ENCODE measurements at places on chromosomes 5 and 9.

- no peak for DNase-seq
These were observed 80.0 kb upstream of the NTRK2 start for GRCh38 chr9:84589542-84589941.

- DNase-seq, result no peak
These were observed 41.8 kb upstream of the GABBR2 start for GRCh38 chr9:98750364-98751060.

DNA sequence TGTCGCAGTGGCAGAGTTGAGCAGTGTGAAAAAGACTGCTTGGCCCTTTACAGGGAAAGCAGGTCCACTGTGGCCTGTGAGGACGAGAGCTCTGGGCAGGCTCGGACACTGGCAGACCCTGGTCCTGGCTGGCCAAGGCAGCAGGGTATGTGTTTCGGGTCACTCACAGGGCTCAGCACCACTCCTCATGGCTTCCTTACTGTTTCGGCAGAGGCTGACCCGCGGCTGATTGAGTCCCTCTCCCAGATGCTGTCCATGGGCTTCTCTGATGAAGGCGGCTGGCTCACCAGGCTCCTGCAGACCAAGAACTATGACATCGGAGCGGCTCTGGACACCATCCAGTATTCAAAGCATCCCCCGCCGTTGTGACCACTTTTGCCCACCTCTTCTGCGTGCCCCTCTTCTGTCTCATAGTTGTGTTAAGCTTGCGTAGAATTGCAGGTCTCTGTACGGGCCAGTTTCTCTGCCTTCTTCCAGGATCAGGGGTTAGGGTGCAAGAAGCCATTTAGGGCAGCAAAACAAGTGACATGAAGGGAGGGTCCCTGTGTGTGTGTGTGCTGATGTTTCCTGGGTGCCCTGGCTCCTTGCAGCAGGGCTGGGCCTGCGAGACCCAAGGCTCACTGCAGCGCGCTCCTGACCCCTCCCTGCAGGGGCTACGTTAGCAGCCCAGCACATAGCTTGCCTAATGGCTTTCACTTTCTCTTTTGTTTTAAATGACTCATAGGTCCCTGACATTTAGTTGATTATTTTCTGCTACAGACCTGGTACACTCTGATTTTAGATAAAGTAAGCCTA, 15.7 kb downstream of the SQSTM1 start:
- DNase-seq, result no peak

- DNase-seq, result no peak
These were observed 34.9 kb upstream of the NIPBL start for GRCh38 chr5:36841677-36842076.

GRCh38 chr9:108290839-108291585, 564.8 kb downstream of the ACTL7B start:
- no peak for DNase-seq

DNA sequence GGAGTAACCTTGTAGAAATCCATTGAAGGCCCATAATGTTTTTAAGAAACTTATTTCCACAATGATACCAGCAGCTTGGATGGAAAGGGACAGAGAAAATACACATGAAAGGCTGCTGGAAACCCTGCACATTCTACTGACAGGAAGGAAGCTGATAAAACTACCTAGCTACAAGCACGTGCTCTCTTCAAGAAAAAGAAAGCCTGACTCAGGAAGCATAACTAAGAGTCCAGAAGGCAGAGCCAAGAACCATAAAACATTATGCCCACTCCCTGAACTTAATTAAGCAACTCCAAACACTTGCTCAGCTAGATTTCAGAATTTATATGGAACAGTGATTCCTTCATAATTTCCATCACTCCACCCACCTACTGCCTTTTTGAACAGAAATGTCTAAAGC, 430.8 kb downstream of the SEMA5A start:
- no peak for DNase-seq

GRCh38 chr5:66273121-66273520, 129.0 kb downstream of the SREK1 start:
- DNase-seq, result no peak

DNA sequence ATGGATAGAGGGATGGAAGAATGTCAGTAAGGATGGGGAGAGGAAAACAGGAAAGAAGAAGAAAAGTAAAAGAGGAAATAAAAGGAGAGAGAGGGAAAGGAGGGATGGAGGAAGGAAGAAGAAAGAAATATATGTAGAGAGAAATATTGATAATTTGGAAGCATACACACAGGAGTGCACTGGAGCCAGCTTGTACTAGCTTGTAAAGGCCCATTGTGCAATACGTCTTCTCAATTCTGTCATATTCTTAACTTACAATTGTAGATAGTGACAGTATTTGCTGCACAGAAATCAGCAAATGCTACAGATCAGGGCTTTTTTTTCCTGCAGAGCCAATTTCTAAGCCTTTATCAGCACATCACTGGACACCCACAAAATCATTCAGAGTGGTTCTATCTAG, 458.8 kb upstream of the WWC1 start:
- DNase-seq, result no peak

DNA sequence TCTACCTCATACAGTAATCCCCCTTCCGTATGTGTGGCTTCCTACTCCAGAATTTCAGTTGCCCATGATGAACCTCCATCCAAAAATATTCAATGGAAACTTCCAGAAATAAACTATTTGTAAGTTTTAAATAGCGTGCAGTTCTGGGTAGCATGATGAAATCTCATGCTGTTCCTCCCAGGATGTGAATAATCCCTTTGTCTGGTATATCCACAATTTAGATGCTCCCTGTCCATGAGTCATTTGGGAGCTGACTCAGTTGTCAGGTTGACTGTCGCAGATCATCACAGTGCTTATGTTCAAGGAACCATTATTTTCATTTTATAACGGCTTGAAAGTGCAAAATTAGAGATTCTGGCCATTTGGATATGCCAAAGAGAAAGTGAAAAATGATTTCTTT, 290.1 kb upstream of the CDH9 start:
- peak; percentile 45 for DNase-seq

DNA sequence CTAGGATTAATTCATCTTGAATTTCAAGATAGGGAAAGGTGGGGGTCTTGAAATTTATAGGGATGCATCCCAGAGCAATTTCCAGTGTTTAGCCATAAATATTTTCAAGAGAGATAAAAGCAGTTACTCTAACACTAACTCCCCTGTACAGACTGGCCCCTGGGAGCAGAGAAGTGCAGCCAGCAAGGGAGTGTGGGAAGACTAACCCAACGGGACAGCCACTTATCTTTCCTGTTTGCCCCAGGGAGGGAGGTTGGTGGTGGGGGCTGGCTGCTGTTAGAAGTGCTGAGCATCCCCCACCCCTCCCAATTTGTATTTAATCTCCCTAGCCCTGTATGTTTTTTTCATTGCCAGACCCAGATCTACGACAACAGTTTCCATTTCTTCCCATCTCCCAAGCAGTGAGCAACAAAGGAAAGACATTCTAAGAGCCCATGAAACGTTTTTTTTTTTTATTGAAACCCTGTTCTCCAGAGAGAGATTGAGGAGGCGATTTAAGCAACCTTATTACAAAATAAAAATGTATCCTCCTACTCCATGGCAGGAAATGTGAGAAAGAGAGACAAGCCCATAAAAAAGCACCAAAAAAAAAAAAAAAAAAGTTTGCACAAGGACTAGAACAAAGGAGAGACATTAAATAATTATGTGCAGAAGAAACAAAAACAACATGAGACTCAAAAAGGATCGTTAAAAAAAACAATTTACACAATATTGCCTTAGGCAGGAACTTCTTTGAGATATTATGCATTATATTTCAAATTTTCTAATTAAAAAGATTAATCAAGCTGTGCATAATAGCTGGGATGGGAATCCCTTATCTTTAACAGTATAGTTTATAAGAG, 343.4 kb downstream of the ARHGEF28 start:
- no peak for DNase-seq

GRCh38 chr9:5441043-5441442, 3.3 kb upstream of the PLGRKT start:
- no peak for DNase-seq

DNA sequence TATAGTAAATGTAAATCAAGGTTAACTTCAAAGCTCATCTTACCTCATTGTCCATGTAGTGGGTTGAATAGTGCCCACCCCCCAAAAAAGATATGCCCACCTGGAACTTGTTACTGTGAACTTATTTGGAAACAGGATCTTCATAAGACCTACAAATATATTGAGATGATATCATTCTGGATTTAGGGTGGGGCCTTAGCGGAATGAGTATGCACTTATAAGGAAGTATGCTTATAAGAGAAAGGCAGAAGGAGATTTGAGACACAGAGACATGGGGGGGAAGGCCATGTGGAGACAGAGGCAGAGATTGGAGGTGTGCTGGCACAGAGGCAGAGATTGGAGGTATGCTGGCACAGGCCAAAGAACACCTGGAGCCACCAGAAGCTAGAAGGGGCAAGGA, 2.6 kb upstream of the PRRC1 start:
- DNase-seq, result no peak

GRCh38 chr5:162721125-162721524, 653.6 kb downstream of the GABRG2 start:
- DNase-seq, result no peak

- DNase-seq, result no peak
These were observed 9.2 kb upstream of the IL7R start for GRCh38 chr5:35847491-35847890.

- peak; percentile 72 for DNase-seq
These were observed 3.8 kb downstream of the ZNF622 start for GRCh38 chr5:16461782-16462181.

- DNase-seq, result peak; percentile 71
These were observed 94.6 kb downstream of the ZNF608 start for GRCh38 chr5:124651663-124652513.

GRCh38 chr5:110854200-110854599, 115.4 kb downstream of the SLC25A46 start:
- DNase-seq, result no peak

GRCh38 chr9:95552814-95553546, 36.2 kb upstream of the PTCH1 start:
- no peak for DNase-seq

- no peak for DNase-seq
These were observed 58.8 kb upstream of the TMEM171 start for GRCh38 chr5:73061593-73061992.

DNA sequence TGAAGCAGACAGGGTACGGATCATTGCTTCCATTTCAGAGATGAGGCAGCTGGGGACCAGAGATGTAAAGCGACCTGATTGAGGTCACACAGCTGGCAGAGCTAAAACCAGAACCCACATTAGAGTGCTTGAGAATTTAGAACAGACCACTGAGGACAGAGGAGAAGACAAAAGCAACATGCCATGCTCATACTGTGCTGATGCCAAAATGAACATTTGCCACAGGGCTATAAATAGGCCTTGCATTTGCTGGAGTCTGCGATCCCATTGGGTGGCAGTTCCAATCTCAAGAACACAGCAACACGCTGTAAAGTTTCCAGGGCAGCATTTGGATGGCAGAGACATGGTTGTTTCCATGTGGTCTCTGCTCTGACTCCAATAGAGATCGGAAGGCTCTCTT, 222.4 kb upstream of the TBC1D2 start:
- no peak for DNase-seq

- DNase-seq, result peak; percentile 84
These were observed 84.7 kb downstream of the PARP8 start for GRCh38 chr5:50751064-50751657.

- no peak for DNase-seq
These were observed 175.6 kb downstream of the SEMA5A start for GRCh38 chr5:9370256-9370655.

- DNase-seq, result no peak
These were observed 86.5 kb downstream of the HCN1 start for GRCh38 chr5:45609661-45610060.

GRCh38 chr5:64632251-64632650, 58.1 kb upstream of the SHISAL2B start:
- no peak for DNase-seq

DNA sequence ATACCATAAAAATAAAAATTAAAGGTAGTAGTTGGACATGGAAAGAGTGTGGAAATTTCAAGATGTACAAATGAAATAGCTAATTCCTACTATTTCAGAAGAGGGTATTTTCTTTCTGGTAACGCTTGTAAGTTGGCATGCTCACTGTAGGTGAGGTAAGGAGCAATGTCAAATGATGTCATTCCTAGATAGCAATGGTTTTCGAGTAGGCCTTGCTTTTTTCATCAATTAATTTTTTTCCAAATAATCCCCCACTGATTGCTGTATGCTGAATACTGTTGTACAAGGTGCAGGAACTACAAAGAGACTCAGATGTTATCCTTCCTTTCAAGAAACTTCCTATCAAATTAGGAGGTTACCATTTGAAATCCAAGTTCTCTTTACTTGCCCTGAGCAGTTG, 928 bp upstream of the SELENOP start:
- DNase-seq, result no peak

- no peak for DNase-seq
These were observed 77.8 kb upstream of the SPIN1 start for GRCh38 chr9:88310310-88310980.

- DNase-seq, result no peak
These were observed 1379.9 kb downstream of the EFNA5 start for GRCh38 chr5:106290841-106291240.

- no peak for DNase-seq
These were observed 249.7 kb upstream of the DAB2 start for GRCh38 chr5:39674209-39675082.

DNA sequence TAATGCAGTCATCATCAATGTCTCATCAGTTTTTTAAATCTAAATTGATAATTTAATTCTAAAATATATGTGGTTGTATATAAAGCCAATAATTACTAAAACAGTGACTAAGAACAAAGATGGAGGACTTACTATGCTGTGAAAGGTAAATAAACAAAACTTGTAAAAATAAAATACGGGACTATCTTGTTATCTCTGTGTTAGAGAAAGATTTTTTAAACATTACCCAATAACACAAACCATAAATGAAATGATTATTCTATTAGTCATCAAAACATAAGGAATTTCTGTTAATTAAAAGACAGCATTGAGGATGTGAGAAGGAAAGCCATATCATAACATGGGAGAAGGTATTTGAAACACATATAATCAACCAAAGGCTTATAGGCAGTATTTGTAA, 226.2 kb upstream of the SMC2 start:
- no peak for DNase-seq

- no peak for DNase-seq
These were observed 7.5 kb downstream of the ACSL6 start for GRCh38 chr5:132003982-132004381.

DNA sequence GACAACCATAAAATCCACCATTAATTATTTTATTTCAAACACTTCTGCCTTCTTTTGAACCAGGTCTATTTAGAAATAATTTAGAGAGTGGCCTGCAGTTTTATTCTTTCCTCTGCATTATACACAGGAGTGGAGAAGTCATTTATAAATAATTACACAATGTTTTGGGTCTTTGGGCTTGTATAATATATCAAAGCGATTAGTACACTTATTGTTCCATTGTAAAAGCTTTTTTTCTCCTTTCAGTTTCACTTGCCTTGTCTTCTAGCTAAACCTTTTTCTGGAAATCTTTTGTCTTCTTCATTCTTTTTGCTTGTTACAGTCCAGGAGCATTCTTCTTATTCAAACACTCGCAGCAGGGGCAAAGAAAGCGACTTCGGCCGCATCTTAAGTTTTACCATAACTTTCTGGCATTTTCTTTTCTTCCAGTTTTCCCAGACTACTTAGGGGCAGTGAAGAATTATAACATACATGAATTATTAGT, 7.3 kb upstream of the NEUROG1 start:
- DNase-seq, result no peak

Data from HTR-8/SVneo (cell line).